ENCODE measurements at places on chromosomes 2 and 18.

- DNase-seq = no peak
These were observed 299.3 kb downstream of the SOX11 start for GRCh38 chr2:5991305-5991968.

DNA sequence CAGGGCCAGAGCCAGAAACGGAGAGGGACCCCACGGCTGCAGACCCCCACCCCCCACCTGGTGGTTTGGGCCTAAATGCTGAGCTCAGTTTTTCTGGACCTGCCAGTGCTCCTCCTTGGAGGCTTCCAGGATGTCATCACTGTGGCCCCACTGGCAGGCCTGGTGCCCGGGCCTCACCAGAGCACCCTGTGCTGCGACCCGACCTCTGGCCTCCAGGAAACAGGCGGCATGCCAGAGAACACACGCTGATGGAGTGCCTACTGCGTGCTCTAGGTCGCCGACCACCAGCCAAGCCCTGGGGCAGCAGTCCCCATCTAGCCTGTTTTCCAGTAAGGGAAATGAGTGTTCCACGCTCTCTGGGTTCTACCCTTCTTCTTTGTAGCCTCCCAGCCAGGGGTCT is 33.8 kb downstream of the HS6ST1 start:
- no peak for DNase-seq

GRCh38 chr18:8176554-8176953 is 432.7 kb upstream of the RAB12 start:
- no peak for DNase-seq

- DNase-seq = no peak
These were observed 191.9 kb downstream of the ARL4C start for GRCh38 chr2:234304950-234305349.

DNA sequence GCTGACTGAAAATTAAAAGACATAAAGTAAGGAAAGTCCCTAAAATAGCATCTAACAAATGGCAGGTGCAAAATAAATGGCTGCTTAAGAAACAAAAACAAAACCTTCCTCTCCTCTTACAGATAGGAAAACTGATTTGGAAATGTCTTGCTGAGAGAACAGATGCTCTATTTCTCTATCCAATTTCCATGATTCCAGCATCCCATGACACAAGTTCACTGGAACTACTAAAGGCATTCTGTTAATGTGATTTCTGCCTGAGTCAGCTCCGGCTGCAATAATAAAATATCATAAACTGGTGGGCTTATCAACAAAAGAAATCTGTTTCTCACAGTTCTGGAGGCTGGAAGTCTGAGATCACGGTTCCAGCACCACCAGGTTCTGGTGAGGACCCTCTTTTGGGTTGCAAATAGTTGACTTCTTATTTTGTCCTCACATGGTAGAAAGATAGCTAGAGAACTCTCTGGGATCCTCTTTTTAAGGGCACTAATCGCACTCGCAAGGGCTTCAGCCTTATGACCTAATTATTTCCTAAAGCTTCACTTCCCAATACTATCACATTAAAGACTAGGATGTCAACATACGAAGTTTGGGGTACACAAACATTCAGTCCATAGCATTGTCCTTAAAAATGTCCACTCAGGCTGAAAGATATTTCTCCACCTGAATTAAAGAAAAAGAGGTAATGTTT is 78.2 kb upstream of the GALNT3 start:
- DNase-seq = no peak

- DNase-seq = no peak
These were observed 156.8 kb downstream of the TMEM200C start for GRCh38 chr18:5738526-5738925.

- DNase-seq = no peak
These were observed 2.9 kb downstream of the CAMKMT start for GRCh38 chr2:44364604-44365003.

- no peak for DNase-seq
These were observed 442.2 kb upstream of the CWC22 start for GRCh38 chr2:180449171-180449915.

- DNase-seq = no peak
These were observed 42.2 kb downstream of the TAF4B start for GRCh38 chr18:26268454-26268853.

DNA sequence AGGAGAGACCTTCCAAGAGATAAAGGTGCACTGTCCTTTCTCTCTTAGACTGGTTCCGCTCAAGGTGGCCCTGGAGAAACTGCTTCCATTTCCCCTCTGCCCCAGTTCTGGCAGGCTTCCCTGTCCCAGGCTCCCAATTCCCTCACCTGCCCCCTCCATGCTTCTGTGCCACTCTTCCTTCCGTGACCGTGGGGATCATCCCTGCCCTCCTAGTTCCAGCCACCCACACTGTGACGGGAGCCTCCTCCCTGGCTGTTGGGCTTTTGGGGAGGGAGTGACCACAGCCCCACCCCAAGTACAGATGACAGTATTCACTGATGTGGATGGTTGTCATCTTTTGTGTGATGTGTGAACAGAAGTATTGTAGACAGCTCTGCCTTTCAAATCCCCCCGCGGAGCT is 2.8 kb downstream of the IMPA2 start:
- no peak for DNase-seq

DNA sequence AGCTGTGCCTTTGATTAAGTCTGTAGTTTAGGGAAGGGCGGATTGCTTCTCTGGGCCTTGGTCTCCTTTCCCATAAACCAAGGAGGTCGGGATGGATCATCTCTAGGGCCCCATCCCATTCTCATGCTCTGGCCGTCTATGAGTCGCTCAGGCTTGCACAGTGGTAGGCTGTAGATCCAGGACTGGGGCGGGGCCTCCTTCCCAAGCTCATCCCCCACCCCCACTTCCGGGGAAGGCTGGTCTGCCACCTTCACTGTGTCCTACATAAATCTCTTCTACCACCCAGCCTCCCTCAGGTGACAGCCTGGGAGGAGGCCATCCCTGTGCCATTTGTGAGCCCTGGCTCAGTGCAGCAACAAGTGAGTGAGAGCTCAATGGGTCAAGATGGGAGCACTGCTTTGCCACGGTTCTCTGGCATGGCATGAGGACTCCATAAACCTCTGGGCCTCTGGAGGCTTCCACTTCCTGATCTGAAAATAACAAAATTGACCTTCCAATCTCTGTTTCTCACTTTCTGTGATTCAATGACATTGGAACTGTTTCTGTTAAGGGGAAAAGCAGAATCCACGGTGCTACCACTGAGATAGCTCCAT is 68.5 kb downstream of the SUMO1 start:
- DNase-seq = no peak

DNA sequence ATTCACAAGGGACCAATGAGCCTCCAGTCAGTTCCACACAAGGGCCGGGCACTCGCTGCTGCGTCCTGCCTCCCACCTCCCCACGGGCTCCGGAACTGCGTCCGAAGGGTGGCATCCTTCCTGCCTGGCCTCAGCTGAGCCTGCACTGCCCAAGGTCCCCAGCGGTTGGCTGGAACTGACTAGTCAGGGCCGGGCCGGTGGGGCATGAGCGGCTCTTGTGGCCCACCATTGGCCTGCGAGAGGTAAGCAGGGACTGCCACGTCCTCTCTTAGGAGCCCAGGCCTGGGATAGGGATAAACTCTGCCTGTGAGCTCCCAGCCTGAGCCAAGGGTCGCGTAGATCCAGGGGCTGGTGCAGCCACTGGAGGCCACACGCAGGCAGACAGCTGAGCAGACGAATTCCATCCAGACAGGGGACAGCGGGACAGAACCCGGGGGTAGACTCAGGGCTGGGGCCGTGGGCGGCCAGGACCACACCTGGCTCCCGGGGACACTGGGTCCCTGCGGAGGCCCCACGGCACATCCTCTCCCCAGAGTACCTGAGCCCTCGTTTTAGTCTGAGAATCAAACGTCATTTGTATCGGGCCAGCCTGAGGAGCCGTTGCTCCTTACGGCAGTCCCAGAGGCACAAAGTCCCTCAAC is 148.4 kb downstream of the ZNF516 start:
- DNase-seq = no peak

GRCh38 chr18:74897971-74898657 is 300.4 kb downstream of the ZNF407 start:
- DNase-seq = no peak

- DNase-seq = peak; percentile 8
These were observed 84.1 kb downstream of the BOD1L2 start for GRCh38 chr18:57230861-57231585.

DNA sequence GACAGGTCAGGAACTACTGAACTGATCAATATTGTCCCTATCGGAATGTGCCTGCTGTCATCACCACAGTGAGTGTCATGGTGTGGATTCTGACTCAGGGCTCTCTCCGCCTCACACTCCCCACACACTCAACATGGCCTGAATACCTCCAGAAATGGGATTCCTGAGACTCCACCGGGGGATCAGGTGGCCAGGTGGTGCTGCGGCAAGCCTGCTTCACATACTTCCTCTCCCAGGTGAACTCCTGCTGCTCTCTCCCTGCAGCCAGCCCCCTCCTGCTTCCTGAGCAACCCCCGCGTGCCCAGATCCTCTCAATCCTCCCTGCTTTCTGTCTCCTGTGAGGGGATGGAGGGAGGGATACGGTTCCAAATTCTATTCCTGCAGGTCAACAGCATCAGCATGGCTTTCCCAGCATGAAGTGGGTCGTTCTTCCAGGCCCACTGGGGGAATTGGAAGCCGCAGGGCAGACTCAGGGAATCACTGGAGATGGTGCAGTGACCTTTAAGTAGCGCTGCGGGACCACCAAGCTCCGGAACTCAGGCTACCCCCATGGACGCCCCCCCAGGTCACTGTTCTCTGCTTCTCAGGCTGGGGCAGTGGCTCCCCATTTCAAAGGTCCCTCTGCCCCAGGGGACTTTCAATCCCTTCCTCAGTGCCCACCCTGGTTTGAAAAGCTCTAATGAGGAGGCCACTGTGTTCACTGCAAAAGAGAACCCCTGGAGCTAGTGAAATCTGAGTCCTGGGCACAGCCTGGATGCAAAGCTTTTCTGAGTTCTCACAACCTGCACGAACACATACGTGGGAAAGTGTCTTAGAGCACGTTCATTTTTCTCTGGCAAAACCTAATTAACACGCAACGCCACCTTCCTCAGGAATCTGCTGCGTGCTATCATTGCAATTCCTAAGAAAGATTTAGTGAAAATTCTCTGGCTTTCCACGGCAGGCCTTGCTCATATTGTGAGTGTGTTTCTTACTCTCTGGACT is 168.4 kb downstream of the ZFP36L2 start:
- DNase-seq = no peak

DNA sequence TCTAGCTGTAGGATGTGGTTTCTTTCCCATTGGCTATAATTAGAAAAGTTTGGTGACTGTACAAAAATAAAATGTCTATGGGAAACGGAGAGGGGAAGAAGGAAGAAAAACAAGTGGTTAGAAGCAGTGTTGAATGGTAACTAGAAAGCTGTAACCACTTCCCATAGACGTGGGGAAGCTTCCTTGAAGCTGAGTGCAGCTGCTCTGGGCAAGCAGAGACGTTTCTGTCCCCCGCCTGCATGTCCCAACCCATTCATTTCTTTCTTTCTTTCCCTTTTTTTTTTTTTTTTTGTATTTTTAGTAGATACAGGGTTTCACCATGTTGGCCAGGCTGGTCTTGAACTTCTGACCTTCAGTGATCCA is 367.8 kb upstream of the HS6ST1 start:
- no peak for DNase-seq

GRCh38 chr2:8379549-8379948 is 302.3 kb upstream of the ID2 start:
- no peak for DNase-seq

DNA sequence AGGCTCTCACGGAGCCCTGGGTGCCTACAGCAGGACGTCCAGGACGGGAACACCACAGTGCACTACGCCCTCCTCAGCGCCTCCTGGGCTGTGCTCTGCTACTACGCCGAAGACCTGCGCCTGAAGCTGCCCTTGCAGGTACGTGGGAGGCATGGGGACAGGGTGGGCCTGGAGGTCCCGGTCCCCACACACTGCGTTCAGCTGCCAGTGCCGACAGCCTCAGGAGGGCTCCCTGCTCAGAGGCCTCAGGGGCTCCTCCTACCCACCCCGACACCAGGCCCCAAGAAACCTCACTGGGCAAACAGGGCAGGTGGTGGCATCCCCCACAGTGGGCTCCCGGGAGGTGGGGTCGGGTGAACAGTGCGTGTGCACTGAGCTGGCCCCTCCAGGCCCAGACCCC is 10.8 kb downstream of the ANO7 start:
- DNase-seq = no peak

Data from NCI-H1048 (cell line).